NCI-H226 (cell line): ENCODE measurements at places on chromosomes 2 and 18.

GRCh38 chr18:11004294-11004693 is 145.1 kb downstream of the PIEZO2 start:
- DNase-seq, result peak; percentile 77

DNA sequence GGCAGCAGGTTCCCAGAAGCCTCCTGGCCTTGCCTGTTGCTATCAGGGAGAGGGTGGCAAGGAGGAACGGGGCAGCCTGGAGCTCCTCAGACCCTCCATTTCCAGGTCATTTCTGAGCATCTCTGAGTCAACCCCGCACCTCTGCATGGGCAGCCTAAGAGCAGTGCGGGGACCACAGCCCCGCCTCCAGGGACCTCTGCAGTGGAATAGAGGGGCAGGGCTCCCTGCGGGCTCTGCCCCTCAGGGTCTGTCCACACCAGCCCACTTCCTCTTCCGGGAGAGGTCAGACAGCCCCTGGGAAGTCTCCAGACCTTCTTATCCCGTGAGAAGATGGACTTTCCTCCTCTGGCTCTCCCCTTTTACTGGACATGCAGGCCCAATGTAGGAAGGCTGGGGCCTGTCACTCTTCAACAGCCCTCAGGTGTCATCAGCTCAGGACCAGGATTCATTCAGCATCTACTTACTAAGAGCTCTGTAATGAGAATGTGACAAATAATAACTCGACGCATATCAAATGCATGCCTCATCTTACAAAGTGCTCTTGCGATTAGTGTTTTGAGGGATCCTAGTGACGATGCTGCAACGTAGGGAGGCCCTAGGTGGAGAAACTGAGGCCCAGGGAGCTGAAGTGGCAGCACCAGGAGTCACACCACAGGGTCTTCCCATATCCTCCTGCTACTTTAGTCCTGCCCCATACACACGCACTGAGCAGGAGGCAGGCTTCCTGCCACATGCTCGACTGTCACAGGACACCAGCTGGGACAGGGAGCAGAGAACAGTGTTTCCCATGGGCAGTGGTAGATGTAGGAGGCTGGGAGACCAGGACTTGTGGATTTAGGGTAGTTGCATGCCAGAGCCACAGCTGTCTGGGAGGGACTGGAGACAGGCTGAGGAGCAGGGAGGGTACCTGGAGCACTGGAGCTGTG is 28.0 kb downstream of the SH2D6 start:
- no peak for DNase-seq

- DNase-seq, result no peak
These were observed 1.0 kb upstream of the NFATC1 start for GRCh38 chr18:79394534-79395307.

DNA sequence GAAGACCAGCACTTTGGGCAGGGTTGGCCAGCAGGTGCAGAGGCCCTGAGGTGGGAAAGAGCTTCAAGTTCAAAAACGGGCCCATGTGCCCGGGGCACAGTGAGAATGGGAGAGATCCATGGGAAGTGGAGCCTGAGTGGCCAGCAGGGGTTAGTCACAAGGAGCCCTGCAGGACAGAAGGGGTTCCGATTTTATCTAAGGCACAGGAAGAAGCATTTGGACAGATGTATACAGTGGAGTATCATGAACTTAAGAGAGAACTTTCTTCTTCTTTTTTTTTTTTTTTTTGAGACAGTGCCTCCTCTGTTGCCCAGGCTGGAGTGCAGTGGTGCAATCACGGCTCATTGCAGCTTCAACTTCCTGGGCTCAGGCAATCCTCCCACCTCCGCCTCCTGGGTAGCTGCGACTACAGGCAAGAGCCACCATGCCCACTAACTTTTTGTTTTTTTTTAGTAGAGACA is 24.0 kb downstream of the WIPF1 start:
- DNase-seq, result no peak

DNA sequence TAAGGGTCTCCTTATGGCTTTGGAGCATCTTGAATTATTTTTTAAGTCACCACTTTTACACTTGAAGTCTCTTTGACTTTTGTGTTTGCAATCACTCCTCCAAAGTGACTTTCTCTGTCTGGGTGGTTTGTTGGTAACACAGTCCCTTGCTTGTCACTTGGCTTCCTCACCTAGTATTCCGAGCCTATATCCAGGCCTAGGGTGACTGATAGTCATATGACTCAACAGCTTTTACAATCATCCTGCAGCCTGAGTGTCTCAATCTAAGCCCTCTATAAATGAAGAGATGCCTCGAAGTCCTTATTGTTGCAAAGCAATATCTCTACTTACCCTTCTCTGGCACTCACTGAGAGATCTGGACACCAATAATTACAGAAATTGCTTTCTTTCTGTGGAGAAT is 53.9 kb upstream of the SETBP1 start:
- no peak for DNase-seq

DNA sequence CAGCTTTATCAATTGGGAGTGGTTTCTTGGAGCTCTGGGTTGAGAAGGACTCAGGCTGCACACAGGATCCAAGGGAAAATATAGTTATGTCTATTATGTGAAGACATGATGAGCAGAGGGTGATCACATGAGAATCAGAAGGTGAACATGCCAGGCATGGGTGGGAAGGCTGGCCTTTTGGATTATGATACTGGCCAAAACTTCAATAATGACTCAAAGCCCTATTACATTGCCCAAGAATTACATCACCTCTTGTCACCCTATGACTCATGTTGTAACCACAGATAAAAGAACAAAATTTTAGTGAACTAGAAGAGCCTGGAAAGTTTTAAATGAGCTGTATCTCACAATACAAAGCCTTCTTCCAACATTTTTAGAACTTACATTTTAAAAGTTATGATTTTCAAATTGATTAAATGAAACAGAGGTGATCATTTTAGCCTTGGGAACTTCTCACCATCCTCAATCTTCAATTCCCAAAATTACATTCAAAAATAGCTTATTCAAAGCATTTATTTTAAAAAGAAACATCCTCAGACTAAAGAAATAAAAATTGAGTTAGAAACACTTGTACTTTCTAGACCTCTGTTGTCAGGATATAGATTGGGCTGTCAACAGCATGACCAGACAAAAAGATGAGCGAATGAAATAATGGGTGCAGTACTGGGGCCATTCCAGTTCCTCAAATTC is 428.3 kb downstream of the MBD2 start:
- DNase-seq, result peak; percentile 68
